ENCODE measurements at places on chromosomes 4 and X.
A peak's percentile ranks its signal among the peaks of the same experiment; 100 is the strongest.

DNA sequence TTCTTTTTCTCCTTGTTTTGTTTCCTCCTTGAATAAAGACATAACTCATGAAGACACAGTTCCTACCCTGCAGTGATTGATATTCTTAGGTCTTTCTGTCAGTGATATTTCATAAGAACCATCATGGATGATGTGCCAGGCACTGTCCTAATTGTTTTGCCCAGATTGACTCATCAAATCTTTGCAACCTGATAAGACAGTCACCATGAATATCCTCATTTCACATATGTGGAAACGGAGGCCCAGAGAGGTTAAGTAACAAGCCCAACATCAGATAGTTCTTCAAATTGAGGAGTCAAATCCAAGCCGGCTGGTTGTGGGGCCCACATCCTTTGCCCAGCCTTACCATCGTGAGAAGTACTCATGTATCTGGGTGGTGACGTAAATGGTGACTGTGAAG is 69.9 kb downstream of the SEL1L3 start:
- no peak for DNase-seq

DNA sequence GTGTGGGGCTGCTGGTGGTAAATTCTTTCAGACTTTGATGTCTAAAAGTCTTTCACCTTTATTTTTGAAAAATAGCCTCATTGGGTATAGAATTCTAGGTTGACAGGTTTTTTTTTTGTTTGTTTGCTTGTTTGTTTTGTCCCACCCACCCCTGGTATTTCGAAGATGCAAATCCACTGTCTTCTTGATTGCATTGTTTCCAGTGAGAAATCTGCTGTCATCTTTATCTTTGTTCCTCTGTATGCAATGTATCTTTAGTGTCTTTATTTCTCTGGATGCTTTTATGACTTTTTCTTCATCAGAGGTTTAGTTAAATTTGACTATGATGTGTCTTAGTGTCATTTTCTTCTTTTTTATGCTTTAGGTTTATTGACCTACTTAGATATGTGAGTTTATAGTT is 21.3 kb upstream of the HCCS start:
- DNase-seq: no peak

DNA sequence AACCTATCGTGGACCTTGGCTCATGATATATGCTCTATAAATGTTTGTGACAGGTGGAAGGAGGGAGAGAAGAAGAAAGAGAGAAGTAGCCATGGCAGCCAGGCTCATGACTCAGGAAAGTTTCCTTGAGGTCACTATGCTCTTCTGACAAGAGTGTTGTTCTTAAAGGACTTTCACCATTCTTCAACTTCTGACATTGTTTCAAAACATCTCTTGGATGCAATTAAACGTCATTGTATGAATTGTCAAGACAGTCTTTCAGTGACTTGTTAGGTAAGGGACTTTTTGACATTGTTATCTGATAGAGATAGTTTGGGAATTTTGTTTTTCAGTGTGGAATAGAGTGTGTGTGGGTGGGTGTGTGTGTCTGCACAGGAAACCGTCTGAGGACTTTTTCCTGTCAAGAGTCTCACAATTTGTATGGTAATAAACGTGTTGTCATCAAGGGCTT is 617.0 kb downstream of the MID1IP1 start:
- no peak for DNase-seq

GRCh38 chrX:24392709-24393108 is 32.3 kb downstream of the SUPT20HL1 start:
- no peak for DNase-seq

GRCh38 chrX:136162827-136163570 is 15.7 kb downstream of the FHL1 start:
- peak; percentile 15 for DNase-seq

DNA sequence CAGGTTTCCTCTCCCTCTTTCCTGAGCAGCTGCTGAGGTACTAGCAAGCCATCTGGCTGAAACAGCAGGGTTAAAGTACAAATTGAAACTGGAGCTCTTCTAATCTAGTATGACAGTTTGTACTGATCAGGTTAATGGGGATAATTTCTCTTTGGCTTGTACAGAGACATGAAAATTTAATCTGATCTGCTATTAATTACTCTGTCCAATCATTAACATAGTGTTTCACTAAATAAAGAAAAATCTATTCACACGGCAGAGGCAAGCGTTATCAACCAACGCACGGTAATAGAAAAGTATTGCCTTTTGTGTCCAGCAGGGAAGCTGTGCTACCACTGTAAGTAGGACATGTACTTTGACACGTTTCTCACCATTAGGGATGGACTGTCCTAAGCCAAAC is 71.1 kb downstream of the IGSF1 start:
- DNase-seq: no peak

DNA sequence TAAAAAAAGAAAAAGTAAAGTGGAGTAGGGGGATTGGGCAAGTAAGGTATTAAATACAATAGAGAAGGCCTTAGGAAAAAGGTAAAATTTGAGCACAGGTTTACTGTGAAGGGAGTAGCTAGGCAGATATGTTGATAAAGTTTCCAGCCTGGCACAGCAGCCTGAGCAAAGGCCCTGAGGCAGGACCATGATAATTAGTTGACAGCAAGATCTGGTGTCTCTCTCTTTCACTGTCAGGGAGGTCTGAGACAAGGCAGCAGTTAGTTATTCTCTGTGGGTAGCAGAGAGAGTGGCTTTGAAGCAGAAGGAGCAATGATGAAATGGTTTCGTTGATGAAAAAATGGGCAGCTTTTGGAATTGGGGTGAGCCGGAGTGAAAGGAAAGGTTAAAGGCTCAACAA is 119.5 kb downstream of the KDR start:
- no peak for DNase-seq

DNA sequence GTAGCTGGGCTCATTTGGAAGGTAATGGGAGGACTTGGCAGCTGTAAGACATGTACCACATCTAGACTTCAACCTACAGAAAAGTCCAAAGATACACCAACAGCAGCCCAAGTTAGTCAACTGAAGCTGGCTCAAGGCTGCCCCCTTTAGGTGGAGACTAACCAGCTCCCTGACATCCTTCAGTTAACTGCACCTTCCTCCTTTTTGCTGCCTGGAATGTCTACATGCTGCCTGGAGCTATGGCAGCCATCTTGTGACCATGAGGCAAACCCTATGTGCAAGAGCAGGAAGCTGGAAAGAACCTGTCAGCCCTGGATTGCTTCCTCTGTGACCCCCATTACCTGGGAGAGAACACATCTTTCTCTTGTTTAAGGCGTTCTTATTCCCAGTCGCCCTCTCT is 25.8 kb downstream of the ARSD start:
- no peak for DNase-seq
